ENCODE measurements at places on chromosomes 7 and 10.

GRCh38 chr7:107939573-107940489 lies 48.8 kb downstream of the DLD start:
- no peak for DNase-seq

DNA sequence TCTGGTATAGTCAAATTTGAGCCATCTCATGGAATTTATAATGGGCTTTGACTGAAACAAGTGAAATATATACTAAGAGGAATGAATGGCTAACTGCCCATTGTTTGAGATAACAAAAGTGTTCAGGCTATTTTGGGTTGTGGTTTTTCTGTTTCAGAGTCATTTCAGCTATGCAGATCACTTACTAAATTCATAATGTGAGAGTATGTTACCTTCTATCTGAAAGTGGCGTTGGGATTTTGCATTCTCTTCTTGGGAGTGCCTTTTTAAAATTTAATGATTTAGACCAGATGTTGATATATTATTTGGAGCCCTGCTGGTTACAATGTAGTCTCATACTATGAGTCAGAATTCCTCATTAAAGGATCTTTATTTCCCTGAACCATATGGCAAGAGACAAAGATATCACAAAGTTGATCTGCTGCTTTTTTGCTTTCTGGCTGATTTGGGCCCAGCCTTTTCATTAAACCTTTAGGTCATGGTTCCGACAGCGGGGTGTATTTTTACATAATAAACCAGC lies 10.4 kb downstream of the VCL start:
- no peak for DNase-seq

GRCh38 chr10:1187855-1188557 lies 131.8 kb downstream of the WDR37 start:
- no peak for DNase-seq

- DNase-seq = no peak
Observed at GRCh38 chr7:158053183-158053915, 534.3 kb downstream of the PTPRN2 start.

DNA sequence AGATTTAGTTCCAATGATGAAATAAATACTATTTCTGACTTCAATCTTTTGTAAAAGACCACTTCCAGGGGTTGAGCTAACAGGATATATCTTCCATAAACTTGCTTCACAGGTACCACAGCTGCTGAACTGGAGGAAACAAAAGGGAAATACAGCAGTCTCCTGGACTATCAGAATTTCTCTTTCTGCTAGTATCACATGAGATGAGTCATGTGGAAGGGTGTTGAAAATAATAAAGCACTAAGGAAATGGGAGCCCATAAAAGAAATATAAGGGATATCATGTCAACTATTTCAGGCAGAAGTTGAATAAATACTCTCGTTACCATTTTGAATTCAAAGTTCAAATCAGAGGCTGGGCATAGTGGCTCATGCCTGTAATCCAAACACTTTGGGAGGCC lies 250.3 kb upstream of the NFE2L3 start:
- no peak for DNase-seq

- no peak for DNase-seq
Observed at GRCh38 chr10:120420421-120420820, 36.6 kb upstream of the PLPP4 start.

GRCh38 chr7:164882-165660 lies 27.3 kb upstream of the FAM20C start:
- no peak for DNase-seq

DNA sequence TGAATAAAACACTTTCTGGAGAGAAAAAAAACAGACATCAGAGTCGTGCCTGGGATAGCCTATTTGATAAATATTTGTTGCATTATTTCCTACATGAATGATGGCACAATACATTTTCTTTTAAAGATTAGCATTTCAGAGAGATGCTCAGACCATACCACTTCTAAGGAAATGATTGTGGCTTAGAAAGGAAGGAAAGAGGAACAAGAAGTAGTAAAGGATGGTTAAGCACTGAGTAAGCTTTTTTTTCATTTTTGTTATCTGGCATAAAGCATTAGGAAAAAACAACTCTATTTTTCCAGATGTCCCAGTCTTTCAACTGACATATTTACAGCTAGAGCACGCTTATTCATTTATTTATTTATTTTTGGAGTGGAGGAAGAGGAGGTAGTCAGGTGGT lies 258.8 kb upstream of the TEX47 start:
- no peak for DNase-seq

- no peak for DNase-seq
Observed at GRCh38 chr7:112080978-112081377, 125.2 kb downstream of the DOCK4 start.

DNA sequence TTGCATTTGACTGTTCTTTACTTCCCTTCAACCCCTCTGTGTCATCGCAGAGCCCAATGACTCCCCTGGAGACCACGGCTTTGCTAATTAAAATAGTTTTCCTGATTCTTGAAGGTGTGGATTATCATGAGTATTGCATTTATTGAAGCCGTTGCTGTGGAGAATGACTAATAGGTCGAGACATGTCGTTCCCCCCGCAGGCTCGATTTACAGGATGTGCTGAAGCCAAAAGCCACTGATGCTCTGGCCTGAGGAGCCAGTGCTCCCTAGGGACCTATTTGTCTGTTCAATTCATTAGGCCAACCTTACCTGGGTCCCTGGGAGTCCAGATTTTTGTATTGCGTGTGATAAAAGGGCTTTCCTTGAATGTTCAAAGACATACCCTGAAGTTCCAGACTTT lies 102.3 kb downstream of the NPTX2 start:
- DNase-seq = no peak

GRCh38 chr7:20111821-20112542 lies 105.2 kb downstream of the MACC1 start:
- no peak for DNase-seq

GRCh38 chr10:99993701-99994689 lies 15.8 kb downstream of the DNMBP start:
- no peak for DNase-seq

GRCh38 chr7:14048889-14049288 lies 59.4 kb upstream of the ETV1 start:
- no peak for DNase-seq

DNA sequence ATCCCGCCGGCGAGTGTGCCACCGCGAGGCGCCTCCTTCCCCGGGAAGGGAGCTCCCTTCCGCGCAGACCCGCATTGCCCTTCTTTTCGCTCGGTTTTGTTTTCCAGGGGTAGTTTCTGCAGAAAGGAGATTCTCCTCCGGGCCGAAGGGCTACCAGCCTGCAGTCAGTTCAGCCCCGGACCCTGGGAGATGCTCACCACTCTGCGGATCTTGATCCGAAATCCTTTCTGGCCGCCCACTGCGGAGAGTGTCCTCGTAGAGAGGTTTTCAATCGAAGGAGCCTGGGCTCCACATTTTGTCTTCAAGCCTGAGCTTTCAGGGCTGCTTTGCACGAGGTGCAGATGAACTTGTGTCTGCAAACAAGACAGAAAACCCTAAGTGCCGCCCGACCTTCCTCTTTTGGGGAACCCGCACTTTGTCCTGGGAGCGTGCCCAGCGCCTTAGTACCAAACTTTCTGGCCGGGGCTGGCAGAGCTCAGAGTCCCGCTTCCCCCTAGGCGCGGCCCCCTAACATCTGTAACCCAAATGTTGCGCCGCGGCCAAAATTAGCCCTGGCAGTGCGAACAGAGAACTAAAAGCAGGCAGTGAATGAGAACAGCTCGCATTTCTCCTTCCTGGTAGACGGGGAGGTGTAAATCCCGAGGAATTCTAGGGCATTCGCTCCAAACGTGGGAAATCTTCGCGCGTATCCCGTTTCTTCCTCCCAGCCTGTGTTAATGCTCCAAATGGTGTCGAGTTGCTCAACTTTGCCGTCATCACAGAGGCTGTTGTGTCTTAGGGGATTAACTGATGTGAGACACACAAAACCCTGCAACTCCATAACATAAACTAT lies 6.7 kb upstream of the EN2 start:
- no peak for DNase-seq

GRCh38 chr7:125845686-125846085 lies 916.1 kb upstream of the POT1 start:
- DNase-seq = no peak

DNA sequence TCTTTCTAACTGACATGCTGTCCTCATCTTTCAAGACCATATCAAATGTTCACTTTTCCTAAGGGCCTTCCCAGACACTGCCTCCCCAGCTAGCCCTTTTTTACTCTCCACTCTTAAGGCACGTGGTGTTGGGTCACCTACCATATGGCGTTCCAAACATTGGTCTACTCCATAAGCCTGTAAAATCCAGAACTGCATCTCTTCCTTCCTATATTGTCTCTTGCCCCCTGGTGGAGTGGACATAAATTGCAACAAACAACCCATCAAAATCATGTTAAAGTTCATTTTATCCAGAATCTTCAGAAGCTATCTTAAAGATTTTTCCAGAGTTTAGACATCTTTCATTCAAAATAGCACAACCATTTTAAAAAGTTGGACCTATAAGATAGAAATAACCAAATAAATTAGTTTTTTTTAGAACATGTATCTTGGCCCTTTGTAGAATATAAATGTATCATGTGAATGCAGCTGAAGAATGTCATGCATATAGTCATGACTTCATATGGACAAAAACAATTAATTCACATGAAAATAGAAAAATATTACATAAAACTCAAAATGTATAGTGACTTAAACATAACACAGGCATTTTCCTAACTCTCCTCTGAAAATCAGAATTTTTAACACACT lies 180.6 kb upstream of the CHRM2 start:
- no peak for DNase-seq

DNA sequence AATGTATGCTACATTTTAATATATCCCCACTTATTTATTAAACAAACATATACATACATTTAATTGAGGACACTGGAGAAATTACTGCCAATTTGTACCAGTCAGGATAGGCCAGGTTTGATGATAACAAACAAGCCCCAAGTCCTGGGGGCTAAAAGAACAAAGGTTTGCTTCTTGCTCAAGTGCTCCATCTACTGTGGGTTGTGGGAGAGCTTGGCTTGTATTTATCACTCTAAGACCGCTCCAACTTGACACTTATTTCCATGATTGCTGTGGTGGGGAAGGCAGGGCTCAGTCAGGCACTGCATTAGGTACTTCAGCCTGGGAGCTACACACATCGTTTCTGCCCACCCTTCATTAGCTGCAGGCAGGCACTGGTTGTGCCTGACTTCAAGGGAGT lies 136.6 kb upstream of the ZNF32 start:
- DNase-seq = no peak

- DNase-seq = no peak
Observed at GRCh38 chr10:89952751-89953150, 251.4 kb downstream of the KIF20B start.

- no peak for DNase-seq
Observed at GRCh38 chr7:151514461-151515275, 5.0 kb downstream of the RHEB start.

DNA sequence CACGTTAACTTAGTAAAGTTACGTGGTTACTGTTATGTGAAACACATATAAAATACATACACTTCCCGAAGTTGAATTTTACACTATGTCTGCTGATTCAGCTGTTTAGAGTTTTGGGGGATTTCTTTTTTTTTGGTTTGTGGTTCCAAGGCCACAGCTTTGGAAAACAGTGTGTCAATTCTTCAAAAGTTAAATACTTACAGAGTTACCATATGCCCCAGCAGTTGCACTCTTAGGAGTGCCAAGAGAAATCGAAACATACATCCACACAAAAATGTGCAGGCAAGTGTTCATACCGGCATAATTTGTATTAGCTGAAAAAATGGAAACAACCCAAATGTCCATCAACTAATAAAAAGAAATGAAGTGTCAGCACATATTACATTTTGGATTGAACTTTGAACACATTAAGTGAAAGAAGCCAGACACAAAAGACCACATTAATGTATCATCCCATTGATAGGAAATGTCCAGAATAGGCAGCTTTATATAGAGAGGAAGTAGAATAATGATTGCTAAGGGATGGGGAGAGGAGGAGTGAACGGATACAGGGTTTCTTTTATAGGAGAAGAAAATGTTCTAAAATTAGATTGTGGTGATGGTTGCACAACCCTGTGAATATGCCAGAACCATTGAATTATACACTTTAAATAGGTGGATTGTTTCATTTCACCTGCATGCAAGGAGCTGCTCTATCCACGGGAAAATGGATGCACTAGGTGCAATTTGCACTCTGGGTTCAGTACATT lies 17.6 kb downstream of the APBB1IP start:
- no peak for DNase-seq

DNA sequence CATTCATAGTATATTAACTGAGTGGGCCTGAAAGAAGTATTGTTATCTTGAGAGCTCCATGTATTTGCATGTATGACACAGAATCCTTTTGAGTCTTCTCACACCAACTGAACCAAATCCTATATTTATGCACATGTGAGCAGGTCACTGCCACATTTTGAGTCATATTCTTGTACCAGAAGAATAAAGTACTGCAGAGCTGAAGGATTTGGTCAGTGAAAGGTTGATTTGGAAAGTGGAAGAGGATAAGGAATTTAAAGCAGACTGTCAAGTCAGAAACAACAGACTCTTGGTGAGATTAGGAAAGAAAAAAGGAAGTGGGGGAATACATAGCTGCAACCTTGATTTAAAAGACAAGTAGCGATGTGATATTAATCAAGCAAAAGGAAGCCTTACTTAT lies 121.8 kb downstream of the ARID5B start:
- DNase-seq = no peak

GRCh38 chr10:104589431-104589830 lies 51.7 kb upstream of the SORCS3 start:
- no peak for DNase-seq

DNA sequence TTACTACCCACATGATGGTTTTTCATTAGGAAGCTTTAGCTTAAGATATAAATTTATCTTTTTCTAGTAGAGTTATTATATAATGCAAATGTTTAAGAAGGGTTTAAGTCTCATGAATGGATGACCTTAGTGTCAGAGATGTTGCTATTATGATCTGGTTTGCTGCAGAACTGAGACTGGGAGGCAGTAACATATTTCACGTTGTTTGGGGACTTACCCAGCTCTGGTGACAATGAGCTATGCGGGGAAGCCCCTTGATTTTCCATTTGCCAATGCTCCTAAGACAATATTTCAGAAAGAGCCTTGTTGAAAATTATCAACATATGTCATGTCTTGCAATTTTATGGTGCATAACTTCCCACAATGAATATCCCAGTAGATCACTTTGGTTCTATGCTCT lies 754.6 kb downstream of the REEP3 start:
- no peak for DNase-seq

- DNase-seq = no peak
Observed at GRCh38 chr10:4984971-4985594, 18.6 kb downstream of the AKR1C2 start.

DNA sequence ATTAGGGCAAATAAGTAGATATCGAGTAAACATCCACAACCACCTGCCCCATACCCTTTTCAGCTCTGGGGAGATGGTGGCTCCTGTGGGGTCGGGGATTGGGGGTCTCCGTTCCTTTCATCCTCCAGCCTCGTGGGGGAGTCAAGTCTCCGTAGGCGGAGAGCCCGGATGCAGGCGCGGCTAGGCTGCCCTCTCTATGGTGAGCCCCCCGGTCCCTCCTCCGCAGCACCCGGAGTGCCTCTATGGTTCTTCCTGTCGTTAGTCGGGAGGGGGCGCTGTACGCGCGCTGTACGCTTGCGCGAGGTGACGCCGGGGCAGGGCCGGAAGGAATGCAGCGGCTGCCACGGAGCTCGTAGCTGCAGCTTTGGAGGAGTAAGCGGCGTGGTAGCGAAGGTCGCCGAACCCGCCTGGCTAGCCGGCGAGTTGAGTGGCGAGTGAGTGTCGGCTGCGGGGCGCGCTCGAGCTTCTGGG lies 14.8 kb upstream of the MMD2 start:
- peak; percentile 87 for DNase-seq

All from T-helper 17 cell (primary cell).